ENCODE measurements at places on chromosomes 5 and 9.

GRCh38 chr5:6788956-6789649 lies 75.9 kb downstream of the TENT4A start:
- DNase-seq: no peak

- DNase-seq: no peak
These were observed 60.8 kb downstream of the MEGF10 start for GRCh38 chr5:127351418-127351817.

DNA sequence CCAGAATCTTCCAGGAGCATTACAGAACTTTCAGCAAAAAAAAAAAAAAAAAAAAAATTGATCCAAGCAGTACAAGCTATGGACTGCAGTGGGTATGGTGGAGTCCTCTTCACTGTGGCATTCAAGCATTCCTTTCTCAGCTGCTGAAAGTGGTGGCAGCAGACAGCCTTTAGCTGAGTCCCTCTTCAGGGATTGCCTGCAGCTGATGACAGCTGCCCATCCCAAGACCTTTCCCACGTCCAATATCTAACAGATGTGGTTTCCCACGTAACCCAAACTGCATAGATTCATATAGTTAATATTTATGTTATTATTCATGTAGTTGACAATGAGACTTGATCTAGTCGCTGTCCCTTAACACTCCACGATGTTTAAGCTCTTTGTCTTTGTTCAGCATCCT lies 475.9 kb downstream of the TLE1 start:
- DNase-seq: no peak

DNA sequence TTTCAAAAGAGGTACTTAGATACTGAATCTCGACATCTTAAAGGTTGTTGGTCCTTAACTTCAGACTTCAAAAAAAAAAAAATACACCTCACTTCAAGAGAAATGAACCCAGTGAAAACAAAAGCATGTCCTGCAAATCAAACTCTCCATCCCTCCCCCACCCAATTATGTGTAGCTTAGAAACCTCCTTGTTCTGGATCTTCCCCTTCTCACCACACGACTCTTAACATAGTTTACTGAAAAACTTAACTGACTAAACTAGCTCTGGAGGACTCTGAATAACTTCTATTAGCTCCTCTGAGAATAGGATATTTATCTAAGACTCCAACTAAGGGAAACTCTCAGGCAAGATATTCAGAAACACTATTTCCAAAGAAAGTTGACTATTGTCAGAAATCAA lies 48.7 kb upstream of the HK3 start:
- DNase-seq: no peak

- no peak for DNase-seq
These were observed 3.2 kb upstream of the TMEM171 start for GRCh38 chr5:73117088-73117740.

DNA sequence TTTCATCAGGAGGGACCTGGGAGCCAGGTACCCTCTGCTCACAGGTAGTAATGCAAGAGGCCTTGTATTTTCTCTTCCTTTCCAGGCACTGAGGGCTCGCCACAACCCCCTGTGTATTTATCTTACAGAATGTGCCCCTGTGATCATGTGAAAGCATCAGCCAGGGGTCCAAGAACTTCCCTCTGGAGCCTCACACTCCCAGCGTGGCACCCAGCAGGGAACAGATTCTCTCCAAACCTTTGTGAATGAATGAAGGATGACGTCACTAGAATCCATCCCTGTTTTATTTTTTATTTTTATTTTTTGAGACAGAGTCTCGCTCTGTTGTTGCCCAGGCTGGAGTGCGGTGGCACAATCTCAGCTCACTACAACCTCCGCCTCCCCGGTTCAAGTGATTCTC lies 107.3 kb upstream of the IER5L start:
- no peak for DNase-seq

- no peak for DNase-seq
These were observed 31.2 kb downstream of the NLN start for GRCh38 chr5:65753189-65753588.

GRCh38 chr9:19378164-19378563 lies 1.9 kb downstream of the RPS6 start:
- DNase-seq: no peak

DNA sequence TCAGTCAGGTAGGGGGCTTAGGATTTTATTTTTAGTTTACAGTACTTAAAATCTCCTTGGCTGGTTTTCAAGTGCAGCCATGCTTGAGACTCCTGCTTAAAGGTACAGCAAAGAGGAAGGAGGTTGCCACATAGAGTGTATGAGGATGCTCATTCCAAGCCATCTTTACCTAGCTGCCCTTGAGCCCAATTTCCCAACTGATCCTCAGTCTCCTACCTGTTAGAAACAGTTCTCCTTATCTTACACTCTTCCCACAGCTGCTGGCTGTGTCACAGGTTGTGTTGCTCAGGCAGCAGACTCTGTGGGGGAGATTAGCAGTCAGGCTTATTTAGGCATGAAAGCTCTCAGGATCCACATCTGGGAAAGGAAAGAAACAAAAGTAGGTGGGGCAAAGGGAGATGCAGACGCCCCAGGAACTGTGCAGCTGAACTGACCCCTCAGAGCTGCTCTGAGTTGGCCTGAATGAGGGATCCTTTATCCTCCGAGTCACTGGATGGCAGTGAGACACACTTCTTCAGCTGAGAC lies 95.1 kb downstream of the NMUR2 start:
- DNase-seq: no peak

GRCh38 chr5:68396722-68397121 lies 181.2 kb downstream of the PIK3R1 start:
- no peak for DNase-seq

GRCh38 chr5:10319202-10319851 lies 11.6 kb upstream of the CMBL start:
- no peak for DNase-seq

DNA sequence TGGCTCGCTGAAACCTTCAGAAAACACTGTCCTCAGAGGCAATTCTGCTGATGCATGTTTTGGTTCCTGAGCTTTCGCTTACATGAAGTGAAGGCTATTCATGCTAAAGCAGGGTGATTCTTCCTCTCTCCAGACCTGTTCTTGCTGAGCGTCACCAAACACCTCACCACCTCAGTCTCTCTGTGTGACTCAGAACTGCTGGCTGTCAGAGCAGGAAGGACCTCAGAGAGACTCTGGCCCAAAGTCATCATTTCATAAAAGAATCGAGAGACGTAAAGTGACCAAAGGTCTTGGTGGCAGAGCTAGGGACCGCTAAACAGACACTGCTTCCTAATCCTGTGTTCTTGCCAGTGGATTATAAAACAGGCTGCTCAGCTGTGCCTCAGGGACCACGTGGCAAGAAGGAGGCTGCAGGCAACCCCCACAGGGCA lies 73.8 kb downstream of the LHFPL2 start:
- no peak for DNase-seq

GRCh38 chr5:45162974-45163373 lies 354.2 kb downstream of the MRPS30 start:
- no peak for DNase-seq

GRCh38 chr5:104628911-104629310 lies 1066.3 kb upstream of the NUDT12 start:
- no peak for DNase-seq

DNA sequence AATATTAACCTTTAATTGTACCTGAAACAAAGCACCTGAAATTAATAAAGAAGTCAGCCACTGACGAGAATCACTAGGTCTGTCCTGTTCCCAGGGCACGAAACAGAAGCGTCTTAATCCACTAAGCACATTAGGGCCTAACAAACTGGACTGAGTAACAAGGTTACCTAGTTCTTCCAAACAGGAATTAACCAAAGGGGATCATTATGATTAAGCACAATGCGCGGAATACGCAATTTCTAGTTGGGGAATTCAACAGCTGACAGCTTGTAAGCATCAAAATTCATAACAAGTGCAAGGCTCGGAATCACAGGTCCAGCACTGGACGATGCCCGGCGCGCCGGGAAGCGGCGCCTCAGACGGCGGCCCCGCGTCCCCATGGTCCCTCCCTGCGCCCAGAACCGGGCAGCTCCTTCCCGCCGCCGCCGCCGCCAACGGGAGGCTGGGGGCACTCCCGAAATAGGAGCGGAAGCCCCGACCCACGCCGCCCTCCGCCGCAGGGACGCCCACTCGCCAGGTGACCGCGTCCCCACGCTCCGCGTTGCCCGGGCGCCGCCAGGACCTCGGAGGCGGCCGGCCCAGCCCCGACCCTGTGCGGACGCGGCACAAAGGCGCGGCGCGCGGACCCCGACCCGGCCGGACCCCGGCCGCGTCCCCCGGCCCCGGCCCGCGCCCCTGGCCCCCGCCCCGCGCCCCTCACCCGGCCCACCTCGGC lies 898 bp downstream of the CAMSAP1 start:
- peak; percentile 29 for DNase-seq

DNA sequence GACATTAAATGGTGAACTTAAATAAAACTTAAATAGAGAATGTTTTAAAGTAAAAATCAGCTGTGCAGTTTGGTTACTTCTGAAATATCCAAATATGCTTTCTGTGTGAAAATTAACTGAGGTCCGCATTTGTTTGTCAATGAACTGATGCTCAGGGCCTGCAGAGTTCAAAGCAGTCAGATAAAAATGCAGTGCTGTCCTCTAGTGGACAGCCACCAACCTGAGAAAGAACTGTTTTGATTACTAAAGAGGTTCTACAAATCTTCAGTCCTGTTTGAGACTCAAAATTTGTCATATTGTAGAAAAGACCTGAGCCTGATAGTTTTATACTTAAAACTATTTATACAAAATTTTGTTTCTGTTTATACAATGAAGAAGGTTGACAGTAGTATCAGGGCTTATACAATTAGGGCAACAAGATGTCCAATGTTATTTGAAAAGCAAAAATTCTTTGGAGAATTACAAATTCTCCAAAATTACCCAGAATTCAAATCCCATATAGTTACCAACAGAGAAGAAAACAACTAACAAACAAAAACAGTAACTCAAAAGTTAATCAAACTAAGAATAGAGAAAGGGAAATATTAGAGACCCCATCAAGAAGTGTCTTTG lies 232.3 kb upstream of the TBCA start:
- DNase-seq: no peak

DNA sequence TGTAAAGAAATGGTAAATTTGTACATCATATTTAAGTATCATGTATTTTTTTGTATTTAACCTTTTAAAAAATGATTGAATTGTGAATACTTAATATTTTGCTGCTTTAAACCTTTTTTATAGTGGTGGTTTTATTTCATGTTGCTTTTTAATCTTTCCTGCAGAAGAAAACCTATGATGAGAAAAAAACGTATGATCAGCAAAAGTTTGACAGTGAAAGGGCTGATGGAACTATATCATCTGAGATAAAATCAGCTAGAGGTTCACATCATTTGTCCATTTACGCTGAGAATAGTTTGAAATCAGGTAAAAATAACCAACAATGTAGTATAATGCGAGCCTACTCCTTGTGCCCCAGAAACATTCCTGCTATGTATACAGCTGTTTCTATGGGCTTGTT lies 7.4 kb downstream of the SECISBP2 start:
- no peak for DNase-seq

DNA sequence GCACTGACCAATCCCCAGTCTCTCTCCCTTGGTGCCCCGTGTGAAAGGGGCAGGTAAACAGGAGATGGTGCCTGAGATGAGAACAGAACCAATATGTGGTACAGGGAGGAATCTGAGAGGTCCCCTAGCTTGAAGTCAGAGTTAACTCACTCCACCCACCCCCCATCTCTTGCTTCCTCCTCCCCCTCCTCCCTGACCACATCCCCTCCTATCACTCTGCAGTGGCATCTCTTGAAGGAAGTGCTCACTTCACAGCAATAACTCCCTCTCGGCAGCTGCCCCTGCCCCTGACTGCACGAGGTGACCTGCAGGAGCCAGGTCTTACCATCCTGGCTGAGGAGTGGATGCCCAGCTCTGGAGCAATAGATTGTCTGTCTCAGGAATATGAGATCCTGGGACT lies 224.0 kb downstream of the GAS1 start:
- DNase-seq: no peak

DNA sequence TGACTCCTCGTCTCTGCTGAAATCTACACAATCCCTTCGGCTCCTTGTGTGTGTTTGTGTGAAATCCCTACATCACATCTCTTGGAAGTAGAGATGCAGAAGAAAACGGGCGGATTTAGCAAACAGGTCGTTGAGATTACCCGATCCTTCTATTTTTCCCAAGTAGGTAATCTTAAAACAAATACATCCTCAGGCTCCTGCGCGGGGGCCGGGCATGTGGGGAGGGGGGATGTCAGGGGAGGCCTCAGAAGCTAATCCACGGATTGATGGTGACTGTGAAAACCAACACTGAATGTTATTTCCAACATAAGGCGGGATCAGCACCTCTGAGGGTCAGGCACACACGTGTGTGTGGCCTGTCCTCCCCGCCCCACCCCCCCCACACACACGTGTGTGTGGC lies 137.8 kb downstream of the ROR2 start:
- DNase-seq: no peak

DNA sequence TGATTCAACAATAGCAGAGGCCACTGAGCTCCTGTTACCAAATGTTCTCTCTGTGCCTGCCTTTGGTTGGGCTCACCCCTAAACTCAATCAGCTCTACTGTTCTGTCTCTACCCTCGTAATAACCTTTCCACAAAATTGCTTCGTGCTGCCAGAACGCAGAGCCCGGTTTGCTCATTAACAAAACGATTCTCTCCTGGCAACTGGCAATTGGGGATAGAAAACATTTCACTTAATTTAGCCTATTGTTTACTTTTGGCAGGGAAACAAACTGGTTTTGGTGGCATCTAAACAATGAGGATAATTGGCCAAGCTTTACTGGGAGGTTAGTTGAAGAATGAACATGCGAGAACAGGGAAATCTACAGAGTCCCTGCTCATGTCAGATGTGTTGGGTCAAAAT lies 56.6 kb downstream of the SLC28A3 start:
- DNase-seq: no peak

- no peak for DNase-seq
These were observed 1.4 kb downstream of the SLC26A2 start for GRCh38 chr5:149961957-149962409.

- DNase-seq: no peak
These were observed 179.1 kb upstream of the IER5L start for GRCh38 chr9:129356871-129357772.

DNA sequence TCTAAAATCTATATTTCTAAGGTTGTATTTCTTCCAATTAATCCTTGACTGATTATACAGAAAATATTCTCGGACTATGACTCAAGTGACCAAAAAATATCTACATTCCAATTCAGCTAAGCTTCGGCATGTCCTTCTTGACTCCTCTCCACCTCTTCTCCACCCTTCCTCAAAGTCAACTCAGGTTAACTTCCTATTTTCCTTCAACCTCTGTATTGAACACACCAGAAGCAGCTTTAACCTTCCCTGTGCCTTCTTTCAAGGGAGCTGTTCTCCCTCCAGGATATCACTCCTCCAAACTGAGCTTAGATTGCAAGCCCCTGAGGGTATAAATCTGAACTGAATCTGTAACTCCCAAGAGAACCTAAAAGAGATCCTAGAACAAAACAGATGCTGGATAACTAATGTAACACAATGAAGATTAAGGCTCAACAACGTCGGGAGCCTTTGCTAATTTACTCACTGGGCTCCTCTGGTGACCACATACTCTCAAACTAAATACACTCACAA lies 1.1 kb downstream of the SLCO4C1 start:
- no peak for DNase-seq

Data from activated CD4-positive, alpha-beta memory T cell treated with anti-CD3 and anti-CD28 coated beads, Interleukin-2, amount 10 ng/mL, durations not matched to agents 7 days and 5 days (primary cell).